ENCODE measurements at places on chromosomes 4 and X.

DNA sequence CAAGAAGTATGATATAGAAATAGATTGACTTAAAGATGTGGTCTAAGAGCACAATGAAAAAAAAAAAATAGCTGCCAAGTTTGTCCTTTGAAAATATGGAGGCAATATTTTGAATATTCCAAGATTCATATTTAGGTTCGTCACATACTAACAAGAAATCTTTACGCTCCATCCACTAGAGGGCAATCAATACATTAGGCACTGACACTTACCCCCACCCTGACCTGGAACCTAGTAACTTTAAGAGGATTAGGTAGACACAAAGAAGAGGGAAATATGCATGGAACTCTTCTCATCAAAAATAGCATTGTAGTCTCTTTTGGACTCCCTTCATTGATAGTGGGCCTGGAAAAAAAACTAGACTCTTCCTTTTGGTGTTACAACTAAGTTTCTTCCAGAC, 1108.1 kb downstream of the PCDH19 start:
- no peaks in the 10 kb centered on the region for H3K36me3 ChIP-seq
- H3K4me3 ChIP-seq: no peak overlapping the region
- H3K4me1 ChIP-seq: no peaks in the 10 kb centered on the region
- H3K27me3 ChIP-seq: no peaks in the 10 kb centered on the region

DNA sequence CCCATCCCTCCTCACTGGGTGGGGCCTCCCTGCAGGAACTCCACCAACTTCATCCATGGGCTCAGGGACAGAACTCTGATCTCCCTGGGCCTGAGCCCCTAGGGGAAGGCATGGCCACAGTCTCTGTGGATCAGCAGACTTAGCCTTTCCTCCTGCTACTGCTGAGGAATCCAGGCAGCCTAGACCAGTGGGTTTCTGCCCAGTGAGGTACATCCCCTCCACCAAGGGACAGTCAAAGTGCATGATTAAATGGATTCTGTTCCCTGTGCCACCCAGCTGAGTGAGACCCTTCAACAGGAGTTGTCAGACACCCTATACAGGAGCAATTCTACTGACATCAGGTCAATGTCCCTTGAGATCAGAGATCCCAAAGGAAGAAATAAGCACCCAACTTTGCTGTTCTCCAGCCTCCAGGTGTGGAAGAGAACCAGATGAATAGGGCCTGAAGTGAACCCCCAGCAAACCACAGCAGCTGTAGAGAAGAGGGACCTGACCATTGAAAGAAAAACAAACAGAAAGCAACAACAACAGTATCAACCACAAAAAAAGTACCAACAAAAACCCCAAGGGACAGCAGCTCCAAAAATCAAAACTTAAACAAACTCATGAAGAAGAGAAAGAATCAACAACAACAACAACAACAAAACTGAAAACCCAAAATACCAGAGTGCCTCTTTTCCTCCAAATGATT, 84.8 kb downstream of the CHIC1 start:
- no peaks in the 10 kb centered on the region for H3K27me3 ChIP-seq
- H3K4me1 ChIP-seq: no peaks in the 10 kb centered on the region
- H3K27ac ChIP-seq: no peak overlapping the region
- H3K36me3 ChIP-seq: no peaks in the 10 kb centered on the region

- H3K36me3 ChIP-seq: no peaks in the 10 kb centered on the region
- no peak overlapping the region for H3K27ac ChIP-seq
- no peaks in the 10 kb centered on the region for H3K4me1 ChIP-seq
- DNase-seq: no peak
- no peak overlapping the region for H3K4me3 ChIP-seq
- H3K27me3 ChIP-seq: no peaks in the 10 kb centered on the region
These were observed 92.3 kb downstream of the UCHL1 start for GRCh38 chr4:41349021-41349420.

DNA sequence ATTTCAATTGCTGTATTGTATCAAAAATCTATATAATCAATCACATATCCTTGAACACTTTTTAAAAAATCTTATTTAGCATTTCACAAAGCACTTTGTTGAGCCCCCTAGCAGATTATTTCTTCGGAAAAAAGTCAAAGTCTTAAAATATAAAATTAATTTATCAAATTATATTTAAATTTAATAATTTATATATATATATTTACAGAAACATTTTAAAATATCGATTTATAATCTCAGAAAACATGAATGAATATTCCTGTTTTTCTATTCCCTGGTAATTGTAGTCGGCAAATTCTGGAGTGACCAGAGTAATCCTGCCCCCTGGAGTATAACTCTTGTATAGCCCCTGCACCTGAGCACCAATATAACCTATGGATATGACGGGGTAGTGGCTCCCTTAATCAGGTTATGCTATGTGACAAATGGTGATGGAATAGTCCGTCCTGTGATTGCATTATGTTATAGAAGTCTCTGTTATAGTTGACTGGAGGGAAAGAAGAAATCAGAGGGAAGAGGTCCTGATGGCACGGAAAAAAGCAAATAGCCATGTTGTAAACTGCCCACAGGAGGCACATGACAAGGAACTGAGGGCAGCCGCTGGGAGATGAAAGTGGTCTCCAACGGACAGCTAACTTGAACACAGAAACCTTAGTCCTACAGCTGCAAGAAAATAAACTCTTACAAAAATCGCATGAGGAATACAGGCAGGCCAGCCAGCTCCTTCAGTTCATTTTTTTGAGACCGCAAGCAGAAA, 1092.3 kb downstream of the ARAP2 start:
- no peak overlapping the region for H3K4me3 ChIP-seq
- no peaks in the 10 kb centered on the region for H3K27me3 ChIP-seq
- H3K36me3 ChIP-seq: no peaks in the 10 kb centered on the region
- no peaks in the 10 kb centered on the region for H3K4me1 ChIP-seq
- no peak for DNase-seq
- no peak overlapping the region for H3K27ac ChIP-seq

DNA sequence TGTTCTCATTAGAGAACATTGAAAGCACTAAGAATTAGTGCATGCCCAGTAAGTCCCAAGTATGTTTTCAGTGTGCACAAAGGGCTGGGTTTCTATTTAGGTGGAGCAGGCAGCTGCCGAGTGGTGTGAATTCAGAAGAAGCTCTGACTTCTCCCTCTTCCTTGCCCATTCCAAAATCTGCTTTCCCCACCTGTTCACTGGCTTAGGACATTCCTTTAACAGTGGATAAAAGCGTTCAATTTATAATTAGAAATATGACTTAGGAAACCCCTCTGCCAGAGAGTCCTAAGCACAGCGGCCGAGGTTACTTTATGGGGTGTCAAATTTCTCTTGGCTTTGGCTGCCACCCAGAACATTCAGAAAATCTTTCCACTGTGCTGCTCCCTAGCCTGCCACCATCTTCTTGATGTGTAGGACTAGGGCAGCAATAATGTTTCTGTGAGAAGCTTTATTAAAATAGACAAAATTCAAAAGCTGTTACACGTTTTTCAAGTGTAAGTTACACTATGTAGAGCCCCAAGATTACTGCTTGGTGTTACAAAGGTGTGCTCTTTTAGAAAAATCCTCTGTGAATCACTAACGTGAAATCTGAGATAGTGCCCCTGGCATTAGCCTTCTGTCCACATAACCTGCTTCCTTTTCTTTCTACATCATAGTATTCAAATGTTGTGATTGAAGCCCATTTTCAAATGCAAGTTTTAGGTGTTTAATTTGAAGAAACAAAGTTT, 191.6 kb upstream of the ANKRD50 start:
- H3K36me3 ChIP-seq: no peaks in the 10 kb centered on the region
- peak overlapping the region; percentile 41 for H3K4me3 ChIP-seq
- H3K4me1 ChIP-seq: no peaks in the 10 kb centered on the region

GRCh38 chr4:143186212-143186611, 1.5 kb downstream of the USP38 start:
- no peaks in the 10 kb centered on the region for H3K27me3 ChIP-seq

GRCh38 chr4:109046471-109047201, 255.8 kb downstream of the COL25A1 start:
- no peak overlapping the region for H3K27ac ChIP-seq
- H3K27me3 ChIP-seq: no peaks in the 10 kb centered on the region
- H3K4me3 ChIP-seq: no peak overlapping the region
- no peaks in the 10 kb centered on the region for H3K4me1 ChIP-seq
- DNase-seq: peak; percentile 73

- no peak for DNase-seq
- no peaks in the 10 kb centered on the region for H3K36me3 ChIP-seq
- H3K27me3 ChIP-seq: peaks cover 3% of the 10 kb centered on the region
- H3K4me3 ChIP-seq: no peak overlapping the region
- H3K27ac ChIP-seq: no peak overlapping the region
These were observed 23.4 kb upstream of the ACSL1 start for GRCh38 chr4:184849185-184849584.

DNA sequence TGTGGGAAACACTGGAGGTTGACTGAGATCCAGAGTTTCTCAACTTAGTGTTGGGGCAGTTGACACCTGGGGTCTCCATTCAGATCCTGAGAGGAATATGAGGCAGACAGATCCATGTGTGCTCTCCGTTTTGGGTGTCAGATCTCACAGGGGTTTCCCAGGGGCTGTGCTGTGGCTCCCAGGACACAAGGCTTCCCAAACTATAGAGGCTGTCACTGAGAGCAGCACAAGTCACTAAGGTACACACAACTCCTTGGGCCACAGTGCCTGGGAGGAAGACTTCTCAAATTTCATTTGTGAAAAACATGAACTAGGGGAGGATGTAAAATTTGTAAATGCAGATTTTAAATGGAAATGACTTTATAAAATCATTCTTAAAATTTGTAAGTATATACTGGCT, 363.6 kb downstream of the FBXO8 start:
- H3K36me3 ChIP-seq: no peaks in the 10 kb centered on the region
- peaks cover 7% of the 10 kb centered on the region for H3K4me1 ChIP-seq
- no peak overlapping the region for H3K4me3 ChIP-seq
- H3K27me3 ChIP-seq: no peaks in the 10 kb centered on the region

GRCh38 chrX:16788477-16788876, 2.2 kb downstream of the TXLNG start:
- H3K4me3 ChIP-seq: no peak overlapping the region
- H3K36me3 ChIP-seq: no peaks in the 10 kb centered on the region
- no peak for DNase-seq
- H3K4me1 ChIP-seq: peaks cover 6% of the 10 kb centered on the region

DNA sequence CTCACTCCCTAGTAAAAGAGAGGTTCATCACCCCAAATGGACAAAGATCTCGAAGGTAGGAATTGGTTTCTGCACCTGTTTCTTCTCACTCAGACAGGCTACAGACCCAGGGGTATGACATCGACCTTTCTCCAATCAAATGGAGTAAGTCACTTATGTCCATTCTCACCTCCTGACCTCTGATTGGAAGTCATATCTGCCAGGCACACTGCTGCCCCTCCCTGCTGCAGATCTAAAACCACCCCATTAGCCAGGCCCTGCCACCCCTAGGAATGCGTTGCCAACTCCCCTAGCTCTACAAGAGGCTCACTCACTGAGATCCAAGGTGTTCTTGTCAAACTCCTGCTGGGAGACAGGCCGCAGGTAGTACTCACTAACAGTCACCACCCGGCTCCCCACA, 6.8 kb downstream of the GPKOW start:
- peaks cover 6% of the 10 kb centered on the region for H3K36me3 ChIP-seq
- no peak overlapping the region for H3K27ac ChIP-seq
- H3K4me3 ChIP-seq: no peak overlapping the region
- no peaks in the 10 kb centered on the region for H3K27me3 ChIP-seq
- no peaks in the 10 kb centered on the region for H3K4me1 ChIP-seq
- DNase-seq: no peak

DNA sequence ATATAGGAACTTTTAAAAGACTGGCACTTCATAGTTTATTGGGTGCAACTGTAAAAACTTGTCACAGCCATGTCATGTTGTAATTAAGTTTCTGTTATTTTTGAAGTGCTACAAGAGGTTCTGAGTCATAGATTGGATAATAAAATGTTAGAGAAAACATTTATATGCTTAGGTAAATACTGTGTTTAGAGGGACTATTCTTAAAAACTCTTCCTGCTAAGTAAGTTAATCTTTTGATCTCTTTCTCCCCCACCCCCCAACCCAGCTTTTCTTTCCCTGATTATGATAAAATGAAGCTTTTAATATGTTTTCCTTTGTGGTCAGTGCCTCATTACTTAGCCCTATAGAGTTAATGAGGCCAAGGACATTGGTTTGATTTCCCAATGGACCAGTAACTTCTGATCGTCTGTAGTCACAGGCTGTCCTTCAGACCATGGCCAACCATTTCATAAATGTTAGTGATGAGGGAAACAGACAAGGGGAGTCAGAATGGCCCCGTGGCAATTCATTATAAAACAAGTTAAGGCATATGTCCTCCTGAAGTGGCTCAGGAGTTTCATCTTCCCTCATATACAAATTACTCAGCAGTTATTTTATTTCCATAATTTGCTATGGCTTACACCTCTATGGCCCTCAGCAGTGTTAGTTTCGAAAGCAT, 3.9 kb upstream of the PDLIM5 start:
- H3K4me3 ChIP-seq: no peak overlapping the region
- peaks cover 12% of the 10 kb centered on the region for H3K4me1 ChIP-seq
- no peaks in the 10 kb centered on the region for H3K27me3 ChIP-seq
- no peak overlapping the region for H3K27ac ChIP-seq
- no peaks in the 10 kb centered on the region for H3K36me3 ChIP-seq
- no peak for DNase-seq

GRCh38 chr4:158776106-158776505, 7.3 kb downstream of the FNIP2 start:
- H3K36me3 ChIP-seq: no peaks in the 10 kb centered on the region
- DNase-seq: no peak
- H3K4me3 ChIP-seq: no peak overlapping the region

DNA sequence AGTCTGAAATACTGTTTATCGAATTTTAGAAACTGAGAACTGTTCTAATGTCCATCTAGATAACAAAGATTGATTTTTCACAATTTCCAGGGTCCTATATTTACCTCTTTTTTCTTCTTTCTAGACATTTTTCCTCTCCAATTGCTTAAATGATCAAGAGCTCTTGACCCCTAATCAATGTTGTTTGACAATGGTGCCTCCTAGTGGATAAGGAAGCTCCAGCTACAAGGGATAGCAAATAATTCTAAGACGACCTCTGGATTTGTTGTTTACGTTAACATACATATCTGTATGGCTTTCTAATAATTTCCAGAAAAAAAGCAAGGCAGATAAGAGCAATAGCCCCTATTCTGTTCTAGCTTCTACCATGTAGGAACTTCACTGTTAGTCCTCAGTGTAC, 35.8 kb downstream of the GPR82 start:
- no peak for DNase-seq
- H3K27me3 ChIP-seq: no peaks in the 10 kb centered on the region
- H3K4me3 ChIP-seq: no peak overlapping the region
- H3K27ac ChIP-seq: no peak overlapping the region

GRCh38 chr4:122978109-122978508, 55.7 kb upstream of the NUDT6 start:
- no peak overlapping the region for H3K27ac ChIP-seq
- H3K4me1 ChIP-seq: no peaks in the 10 kb centered on the region
- peaks cover 4% of the 10 kb centered on the region for H3K36me3 ChIP-seq
- no peaks in the 10 kb centered on the region for H3K27me3 ChIP-seq

DNA sequence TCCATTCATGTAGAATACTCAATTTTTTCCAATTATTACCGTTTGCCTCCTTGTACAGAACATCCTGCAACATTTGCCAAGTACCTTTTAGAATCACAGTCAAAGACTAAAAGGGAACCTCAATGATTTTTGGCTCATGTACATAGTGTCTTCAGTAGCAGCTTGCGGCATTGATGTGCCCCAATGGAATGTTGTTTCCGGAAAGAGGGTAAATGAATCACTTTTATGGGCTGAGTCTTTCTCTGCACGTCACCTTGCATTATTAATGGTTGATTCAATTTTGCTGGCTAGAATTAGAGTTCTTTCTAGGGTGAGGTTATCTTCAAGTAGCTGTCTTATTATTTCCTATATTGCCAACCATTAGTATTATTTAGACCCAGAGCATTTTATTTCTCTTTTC, 116.9 kb upstream of the GABRA2 start:
- no peak overlapping the region for H3K27ac ChIP-seq
- no peaks in the 10 kb centered on the region for H3K4me1 ChIP-seq
- H3K36me3 ChIP-seq: no peaks in the 10 kb centered on the region
- peak; percentile 0 for DNase-seq
- H3K27me3 ChIP-seq: no peaks in the 10 kb centered on the region
